ENCODE measurements at places on chromosomes 13 and 19.

DNA sequence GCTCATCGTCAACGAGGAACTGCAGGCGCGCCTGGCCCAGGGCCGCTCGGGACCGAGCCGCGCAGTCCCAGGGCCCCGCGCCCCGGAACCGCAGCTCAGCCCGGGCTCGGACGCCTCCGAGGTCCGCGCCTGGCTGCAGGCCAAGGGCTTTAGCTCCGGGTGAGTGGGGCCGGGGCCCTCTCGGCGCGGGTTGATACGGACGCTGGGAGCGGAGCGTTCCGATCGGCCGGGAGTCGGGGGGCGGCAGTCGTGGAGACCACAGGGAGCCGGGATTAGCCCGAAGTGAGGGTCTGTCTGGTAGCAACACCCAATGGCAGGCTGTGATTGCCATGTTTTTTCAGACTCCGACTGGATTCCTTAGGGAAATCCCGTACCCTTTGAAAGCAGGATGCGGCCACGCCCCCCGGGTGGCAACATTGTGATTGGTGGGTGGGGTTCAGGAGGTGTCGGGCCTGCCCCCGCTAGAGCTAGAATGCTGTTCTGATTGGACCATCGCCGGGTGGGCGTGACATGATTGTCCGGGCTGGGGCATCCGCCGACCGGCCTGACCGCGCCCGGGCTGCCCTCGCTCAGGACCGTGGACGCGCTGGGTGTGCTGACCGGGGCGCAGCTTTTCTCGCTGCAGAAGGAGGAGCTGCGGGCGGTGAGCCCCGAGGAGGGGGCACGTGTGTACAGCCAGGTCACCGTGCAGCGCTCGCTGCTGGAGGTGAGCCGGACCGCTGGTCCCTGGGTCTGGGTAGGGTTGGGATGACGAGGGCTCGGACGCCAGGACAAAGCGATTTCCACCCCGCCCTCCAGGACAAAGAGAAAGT lies 11.3 kb downstream of the EPS8L1 start:
- DNase-seq = no peak

- no peak for DNase-seq
Measured at GRCh38 chr13:69391756-69392155, 715.9 kb upstream of the ATXN8OS start.

GRCh38 chr13:101634142-101634541 lies 181.7 kb downstream of the ITGBL1 start:
- no peak for DNase-seq

DNA sequence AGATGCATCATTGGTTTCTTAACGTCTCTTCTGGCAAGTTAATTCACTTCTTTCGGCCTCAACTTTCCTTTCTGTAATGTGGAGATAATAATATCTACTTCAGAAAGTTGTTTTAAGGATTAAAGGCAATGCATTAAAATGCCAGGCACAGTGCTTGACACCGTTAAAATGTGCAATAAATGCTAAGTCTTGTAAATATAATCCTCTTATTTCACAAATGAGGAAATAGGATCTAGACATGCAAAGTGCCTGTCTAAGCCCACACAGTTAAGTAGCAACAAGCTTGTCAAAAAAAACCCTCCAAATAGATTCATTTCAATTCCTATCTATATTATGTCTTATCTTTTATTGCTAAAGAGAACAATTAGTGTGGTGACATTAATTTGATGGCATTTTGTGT lies 86.4 kb upstream of the TSC22D1 start:
- no peak for DNase-seq

DNA sequence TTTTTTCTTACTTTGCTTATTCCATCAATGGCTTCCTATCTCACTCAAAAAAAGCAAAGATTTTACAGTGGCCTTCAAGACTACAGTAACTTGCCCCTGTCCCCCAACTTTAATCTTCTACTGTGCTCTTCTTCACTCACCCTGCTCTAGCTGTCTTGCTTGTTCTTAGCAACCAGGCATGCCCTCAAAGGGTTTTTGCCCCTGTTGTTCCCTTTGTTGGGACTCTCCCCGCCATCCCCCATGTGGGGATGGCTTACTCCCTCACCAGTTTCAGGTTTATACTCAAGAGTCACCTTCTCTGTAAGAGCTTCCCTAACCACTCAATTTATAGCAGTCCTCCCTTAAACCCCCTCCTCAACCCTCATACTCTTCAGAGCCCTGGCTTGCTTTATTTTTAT lies 5.4 kb downstream of the MTMR6 start:
- DNase-seq = no peak

DNA sequence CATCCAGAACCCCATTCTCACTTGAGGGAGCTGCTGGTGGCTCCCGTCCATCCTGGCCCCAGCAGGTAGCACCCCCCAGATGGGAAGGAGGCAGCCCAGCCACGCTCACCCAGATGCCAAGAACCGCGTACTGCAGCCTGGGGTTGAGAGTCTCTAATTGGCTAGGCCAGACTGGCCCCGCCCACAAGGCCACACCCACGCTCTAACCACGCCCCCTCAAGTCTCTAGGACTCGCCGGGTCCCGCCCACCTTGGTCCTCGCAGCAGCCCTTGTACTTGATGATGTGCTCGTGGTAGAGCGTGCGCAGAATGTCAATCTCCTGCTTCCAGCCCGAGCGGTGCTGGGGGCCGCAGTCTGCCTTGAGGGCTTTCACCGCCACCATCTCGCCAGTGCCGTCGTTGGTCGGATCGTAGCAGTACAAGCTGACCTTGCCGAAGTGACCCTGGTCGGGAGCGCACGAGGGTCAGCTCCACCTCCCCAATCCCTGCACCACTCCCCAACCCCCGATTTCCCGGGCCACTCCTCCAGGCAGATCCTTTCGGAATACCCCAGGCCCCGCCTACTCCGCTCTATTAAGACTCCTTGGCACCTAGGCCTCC lies 14.5 kb upstream of the ICAM3 start:
- DNase-seq = no peak

DNA sequence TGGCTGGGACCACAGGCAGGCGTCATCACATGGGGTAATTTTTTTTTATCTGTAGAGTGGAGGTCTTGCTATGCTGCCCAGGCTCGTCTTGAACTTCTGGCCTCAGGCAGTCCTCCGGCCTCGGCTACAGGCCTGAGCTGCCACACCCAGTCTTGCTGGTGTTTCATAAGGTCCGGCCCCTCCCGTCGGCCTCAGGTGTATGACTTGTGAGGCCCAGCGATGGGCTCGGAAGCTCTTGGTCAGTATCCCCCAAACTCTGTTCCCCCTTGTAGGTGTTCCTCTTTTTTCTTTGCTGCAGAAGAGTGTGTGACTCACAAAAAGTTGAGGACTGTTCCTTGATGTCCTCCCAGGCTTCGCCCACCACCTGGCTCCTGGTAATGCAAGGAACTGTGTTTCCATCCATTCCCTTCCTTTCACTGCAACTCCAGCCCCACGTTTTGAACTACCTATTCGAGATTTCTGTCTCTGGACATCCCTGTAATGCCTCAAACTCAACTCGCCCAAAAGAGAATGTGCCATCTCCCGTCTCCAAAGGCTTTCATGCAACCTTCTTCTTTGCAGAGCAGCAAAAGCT lies 5.0 kb downstream of the USF2 start:
- DNase-seq = no peak

DNA sequence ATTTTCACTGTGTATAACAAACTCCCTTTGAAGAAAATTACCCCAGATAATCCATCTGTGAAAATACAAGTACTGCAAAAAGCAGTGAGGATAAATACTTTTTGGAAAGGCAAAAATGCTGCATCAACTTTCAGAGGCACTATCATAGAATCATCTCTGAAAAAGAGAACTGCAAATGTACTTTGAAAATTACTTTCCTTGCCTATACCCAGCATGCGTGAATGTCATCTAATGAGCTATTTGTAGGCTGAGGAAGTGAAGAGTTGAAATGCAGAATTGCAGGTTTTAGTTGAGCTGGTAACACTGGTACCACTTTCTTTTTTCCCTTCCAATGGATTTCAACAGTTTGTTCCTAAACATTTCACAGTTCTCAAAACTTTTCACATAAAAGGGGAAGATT lies 196.7 kb downstream of the TBC1D4 start:
- DNase-seq = no peak

- DNase-seq = no peak
Measured at GRCh38 chr19:35104361-35104760, 11.3 kb upstream of the FXYD3 start.

- no peak for DNase-seq
Measured at GRCh38 chr13:65057986-65058385, 2172.2 kb downstream of the PCDH9 start.

DNA sequence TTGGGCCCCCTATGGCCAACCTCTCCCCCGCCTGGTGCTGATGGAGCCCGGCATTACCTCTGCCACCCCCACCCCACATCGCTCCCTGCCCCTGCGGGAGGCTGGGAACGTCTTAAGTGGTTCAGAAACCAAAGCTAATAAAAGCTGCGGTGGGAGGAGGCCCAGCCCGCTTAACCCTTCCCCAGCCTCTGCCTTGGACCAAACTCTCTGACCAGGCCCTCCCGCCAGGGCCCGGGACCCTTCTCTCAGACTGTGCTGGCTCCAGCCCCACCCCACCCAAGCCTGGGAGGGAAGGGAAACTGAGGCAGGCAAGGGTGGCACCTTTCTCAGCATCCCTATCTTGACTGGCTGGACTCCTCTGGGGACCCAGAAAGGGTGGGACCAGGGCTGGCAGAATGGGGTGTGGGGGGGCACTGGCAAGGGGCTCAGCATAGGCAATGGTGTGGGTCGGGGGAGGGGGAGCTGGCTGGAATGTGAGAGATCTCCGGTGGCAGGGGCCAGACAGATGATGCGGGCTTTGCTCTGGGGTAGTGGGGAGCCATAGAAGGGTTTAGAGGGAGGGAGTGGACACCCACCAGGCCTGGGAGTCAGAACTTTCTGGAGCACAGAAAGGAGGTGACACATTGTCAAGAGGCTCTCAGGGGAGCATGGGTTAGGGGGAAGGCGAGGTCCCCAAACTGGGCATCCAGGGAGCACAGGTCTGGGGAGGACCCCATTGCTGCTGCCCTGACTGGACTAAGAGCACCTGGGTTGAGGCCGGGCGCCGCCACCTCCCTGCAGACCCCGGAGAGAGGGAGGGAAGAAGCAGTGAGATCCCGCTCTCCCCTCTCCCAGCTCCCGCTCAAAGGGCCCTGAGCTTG lies 21.9 kb downstream of the SMIM24 start:
- DNase-seq = no peak

DNA sequence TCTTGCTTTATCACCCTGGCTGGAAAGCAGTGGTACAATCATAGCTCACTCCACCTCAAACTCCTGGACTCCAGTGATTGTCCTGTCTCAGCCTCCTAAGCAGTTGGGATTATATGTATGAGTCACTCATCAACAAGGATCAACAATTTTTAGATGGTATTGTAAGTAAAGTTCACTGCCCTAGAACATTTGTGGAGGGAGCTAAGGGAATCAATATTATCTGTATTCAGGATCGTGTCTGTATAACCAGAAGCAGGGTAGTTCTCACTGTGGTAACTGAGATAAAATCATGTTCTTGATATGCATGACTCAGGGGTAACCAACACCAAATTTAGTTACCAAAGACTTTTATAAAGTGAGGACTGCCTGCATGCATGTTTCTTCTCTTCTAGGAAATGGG lies 27.0 kb downstream of the ZMYM5 start:
- no peak for DNase-seq

- peak; percentile 88 for DNase-seq
Measured at GRCh38 chr13:30616927-30617314, 799 bp upstream of the USPL1 start.

- no peak for DNase-seq
Measured at GRCh38 chr13:76024151-76024550, 388.0 kb downstream of the LMO7 start.

- DNase-seq = no peak
Measured at GRCh38 chr19:41187884-41188279, 5.1 kb upstream of the CYP2S1 start.

- peak; percentile 86 for DNase-seq
Measured at GRCh38 chr19:43446746-43447489, 18.5 kb downstream of the LYPD3 start.

- DNase-seq = no peak
Measured at GRCh38 chr13:110528371-110528770, 33.2 kb downstream of the RAB20 start.

- no peak for DNase-seq
Measured at GRCh38 chr13:92354583-92354982, 872.0 kb upstream of the GPC6 start.

DNA sequence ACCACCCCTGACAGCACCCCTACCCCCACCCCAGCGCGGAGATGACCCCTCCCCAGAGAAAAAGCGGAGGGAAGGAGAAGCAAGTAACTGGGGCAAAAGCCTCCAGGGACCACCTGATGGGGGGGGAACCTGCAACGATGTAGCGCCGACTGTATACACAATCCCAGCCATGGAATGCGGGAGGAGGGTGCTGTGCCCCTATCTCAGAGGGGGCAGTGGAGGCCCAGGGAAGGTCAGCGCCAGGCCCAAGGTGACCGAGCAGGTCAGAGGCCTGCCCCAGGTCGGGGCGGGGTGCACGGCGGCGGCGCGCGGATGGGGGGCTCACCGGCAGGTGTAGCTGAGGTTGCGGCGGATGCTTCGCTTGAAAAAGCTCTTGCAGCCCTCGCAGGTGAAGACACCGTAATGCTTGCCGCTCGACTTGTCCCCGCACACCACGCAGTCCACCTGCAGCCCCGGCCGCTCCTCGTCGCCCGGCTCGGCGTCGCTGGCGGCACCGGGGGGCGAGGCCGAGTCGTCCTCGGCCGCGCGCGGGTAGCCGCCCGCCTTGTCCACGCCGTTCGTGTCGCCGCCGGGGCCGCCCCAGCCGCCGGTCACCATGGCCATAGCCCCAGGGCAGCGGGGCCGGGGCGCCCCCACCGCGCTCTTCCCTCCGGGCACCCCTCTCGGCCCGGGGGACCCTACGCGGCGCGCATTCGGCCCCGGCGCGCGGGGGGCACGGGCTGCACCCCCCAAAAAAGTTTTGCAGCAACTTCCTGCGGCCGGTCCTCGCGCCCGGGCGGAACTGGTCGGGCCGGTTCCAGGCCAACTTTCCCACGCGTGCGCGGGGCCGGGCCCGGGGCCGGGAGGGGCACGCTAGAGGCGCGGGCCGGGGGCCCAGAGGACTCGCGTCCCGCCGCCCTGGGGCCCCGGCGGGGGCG lies 843 bp downstream of the NR2F6 start:
- no peak for DNase-seq

GRCh38 chr19:52140032-52140710 lies 433 bp upstream of the ZNF616 start:
- no peak for DNase-seq

DNA sequence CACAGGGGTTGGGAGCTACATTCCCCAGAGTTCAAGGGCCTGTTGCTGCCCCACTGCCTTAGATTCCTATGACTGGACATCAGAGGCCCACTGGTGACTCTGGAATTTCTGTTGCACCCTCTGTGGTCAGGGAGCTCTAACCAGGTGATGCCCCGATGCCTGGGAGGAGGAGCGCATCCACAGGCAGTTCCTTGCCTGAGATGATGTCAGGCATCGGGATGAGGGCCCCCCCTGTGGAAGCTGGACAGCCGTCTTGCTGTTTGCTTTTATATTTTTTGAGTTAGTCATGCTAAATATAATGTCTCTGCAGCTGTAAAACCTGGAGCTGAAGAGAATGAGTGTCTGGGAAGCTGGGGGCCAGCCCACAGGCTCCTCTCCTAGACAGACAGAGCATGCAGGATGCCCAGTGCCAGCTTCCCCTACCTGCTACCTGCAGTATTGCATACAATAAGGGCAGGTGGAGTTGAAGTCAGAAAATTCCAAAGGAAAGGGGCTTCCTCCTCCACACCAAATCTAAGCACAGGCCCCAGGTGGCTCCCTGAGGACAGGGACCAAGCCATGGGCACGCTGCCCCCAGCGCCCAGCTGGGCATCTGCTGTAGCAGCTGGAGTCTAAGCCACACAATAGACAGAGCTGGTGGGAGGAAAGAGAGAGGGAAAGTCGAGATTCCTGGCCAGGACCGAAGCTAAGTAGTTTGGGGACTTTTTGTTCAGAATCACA lies 16.2 kb downstream of the COL4A2 start:
- no peak for DNase-seq

GRCh38 chr13:20769091-20769490 lies 4.7 kb downstream of the EEF1AKMT1 start:
- DNase-seq = no peak

GRCh38 chr13:31166591-31166990 lies 4.9 kb upstream of the HSPH1 start:
- DNase-seq = peak; percentile 16

All from A549 (cell line).